Stimulated activated CD8-positive, alpha-beta memory T cell treated with anti-CD3 and anti-CD28 coated beads, Interleukin-2, amount 100 ng/mL, for 1 hour (primary cell): ENCODE measurements at places on chromosomes 2 and 18.

GRCh38 chr2:195620501-195620900 is 36.5 kb upstream of the SLC39A10 start:
- no peak for DNase-seq

GRCh38 chr2:157264099-157264498 is 6.6 kb downstream of the GALNT5 start:
- no peak for DNase-seq

GRCh38 chr2:171320731-171321130 is 113.1 kb downstream of the METTL8 start:
- DNase-seq: no peak

DNA sequence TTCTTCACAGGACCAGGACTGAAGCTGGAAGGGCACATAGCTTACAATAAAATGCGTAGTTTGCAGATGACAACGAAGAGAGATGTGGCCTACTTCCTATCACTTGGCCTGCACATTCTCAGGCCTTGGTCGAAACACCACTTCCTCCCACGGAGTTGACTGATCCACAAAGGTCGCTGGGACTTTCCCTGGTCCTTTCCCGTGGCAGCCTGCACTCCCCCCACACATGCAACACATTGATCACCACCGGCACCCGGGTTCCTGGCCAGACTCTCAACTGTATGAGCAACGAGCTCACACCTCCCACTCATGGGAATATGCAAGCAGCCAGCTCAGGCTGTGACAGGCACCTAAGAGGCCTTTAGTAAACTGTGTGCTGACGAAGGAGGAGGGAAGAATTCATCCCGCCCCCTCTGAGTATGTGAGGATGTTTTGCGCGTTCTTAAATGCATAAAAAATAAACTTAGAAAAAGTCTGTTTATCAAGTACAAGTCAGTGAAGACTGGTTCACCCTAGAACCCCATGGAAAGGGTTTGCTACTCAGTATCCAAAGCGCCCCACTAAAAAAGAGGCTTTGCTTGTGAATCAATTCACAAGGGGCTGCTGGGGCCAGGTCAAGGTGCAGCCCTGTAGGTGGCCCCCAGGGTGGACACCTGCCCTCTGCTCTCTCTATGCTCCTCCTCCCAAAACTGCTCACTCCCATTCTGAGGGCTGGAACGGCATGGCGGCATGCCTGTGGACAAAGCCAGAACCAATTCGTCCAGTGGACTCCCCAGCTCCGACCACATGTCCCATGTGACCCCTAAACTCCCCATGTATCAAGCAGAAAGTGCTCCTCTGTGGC is 154.3 kb downstream of the EIPR1 start:
- DNase-seq: no peak

DNA sequence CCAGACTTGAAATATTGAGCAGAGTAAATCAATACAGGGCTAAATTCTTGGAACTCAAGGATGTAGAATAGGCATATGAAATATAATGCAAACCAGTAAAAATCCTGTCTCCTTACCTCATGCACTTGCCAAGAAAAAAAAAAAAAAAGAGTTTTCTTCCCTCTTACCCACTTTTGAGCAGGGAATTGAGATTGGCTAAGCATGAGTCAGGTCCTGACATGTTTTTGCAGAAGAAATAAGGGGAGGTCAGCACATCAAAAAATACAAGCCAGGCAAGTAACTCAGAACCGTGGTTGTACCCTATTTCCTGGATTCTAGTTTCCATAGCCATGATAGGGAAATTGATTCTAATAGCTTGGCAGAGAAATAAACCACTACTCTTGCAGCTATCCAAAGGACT is 1526.7 kb downstream of the LRP1B start:
- DNase-seq: no peak

DNA sequence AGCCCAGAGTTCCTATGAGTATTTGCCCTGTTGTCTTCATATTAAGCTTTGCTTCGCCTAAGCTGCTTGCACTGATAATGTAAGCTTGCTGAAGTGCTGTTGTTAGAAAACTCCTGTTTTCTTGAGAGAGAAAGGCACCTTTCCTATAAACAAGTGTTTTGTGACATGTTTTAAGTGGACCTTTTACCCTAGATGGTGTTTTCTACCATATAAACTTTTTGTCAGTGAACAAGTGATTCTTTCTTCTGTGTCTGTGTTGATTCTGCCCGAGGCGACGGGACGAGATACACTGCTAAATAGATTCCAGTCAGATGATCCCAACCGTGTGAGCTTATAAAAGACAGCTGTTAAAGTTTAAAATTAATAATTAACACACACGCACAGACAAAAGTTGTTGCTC is 24.1 kb downstream of the CABLES1 start:
- no peak for DNase-seq

DNA sequence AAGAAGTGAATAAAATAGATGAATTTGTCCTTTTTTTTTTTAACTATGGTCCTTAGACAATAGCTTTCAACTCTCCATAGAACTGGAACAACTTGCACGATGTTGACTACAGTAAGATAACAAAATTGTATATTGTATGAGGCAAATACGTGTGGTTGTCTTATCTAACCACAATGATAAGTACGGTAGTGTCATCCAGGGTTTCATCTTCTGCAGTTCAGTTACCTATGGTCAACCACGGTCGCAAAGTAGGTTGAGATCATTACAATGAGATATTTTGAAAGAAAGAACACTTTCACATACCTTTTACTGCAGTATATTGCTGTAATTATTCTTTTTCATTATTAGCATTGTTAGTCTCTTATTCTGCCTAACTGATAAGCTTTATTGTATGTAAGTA is 295.2 kb downstream of the PARD3B start:
- DNase-seq: no peak

DNA sequence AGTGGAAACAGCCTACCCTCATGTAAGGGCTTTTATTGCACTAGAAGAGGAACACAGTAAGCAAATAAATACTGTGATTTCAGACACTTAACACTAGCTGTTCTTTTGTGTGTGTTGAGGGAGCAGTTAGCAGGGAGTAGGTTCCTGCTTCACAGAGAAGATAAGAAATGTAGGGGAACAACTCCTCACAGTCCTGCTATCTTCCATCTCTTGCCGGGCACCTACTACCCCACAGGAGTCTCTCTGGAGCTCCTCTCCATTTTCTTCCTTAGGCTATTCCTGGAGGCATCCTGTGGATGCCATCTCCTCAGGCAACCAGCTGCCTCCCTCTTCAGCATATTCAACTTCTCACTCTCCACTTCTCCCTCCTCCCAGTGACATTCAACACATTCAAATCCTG is 145.0 kb downstream of the SRBD1 start:
- DNase-seq: no peak

GRCh38 chr2:10276481-10277292 is 26.0 kb upstream of the HPCAL1 start:
- DNase-seq: no peak

DNA sequence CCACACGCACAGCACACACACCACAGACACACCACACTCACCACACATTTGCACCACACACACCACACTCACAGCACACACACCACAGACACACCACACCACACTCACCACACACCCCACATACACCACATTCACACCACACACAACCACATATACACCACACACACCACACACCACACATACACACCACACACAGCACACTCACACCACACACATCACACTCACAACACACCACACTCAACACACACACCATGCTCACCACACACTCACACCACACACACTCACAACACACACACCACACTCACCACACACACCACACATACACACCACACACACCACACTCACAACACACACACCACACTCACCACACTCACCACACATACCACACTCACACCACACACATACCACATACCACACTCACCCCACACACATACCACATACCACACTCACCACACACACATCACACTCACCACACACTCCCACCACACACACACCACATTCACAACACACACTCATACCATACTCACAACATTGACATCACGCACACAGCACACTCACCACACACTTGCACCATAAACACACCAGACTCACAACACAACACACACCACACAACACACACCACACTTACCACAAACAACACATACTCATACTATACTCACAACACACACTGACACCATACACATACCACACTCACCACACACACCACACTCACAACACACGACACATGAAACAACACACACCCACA is 60.0 kb downstream of the SDC1 start:
- DNase-seq: no peak

DNA sequence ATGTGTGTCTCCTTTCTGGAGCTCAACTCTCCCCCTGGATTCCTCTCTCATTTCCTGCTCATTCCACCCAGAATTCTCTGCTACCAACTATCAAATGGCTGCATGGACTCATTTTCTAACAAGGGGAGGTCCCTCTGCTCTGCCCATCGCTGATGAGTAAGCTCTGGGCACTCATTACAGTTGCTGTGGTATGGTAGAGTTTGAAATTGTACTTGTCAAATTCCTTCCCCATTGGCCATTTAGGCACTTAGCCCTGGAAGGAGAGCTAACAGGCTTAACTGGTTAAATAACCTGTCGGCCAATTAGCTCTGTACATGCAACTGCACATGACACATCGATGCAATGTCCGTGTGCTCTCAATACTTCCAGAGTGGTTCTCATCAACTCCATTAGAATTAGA is 20.4 kb downstream of the COL6A3 start:
- no peak for DNase-seq

DNA sequence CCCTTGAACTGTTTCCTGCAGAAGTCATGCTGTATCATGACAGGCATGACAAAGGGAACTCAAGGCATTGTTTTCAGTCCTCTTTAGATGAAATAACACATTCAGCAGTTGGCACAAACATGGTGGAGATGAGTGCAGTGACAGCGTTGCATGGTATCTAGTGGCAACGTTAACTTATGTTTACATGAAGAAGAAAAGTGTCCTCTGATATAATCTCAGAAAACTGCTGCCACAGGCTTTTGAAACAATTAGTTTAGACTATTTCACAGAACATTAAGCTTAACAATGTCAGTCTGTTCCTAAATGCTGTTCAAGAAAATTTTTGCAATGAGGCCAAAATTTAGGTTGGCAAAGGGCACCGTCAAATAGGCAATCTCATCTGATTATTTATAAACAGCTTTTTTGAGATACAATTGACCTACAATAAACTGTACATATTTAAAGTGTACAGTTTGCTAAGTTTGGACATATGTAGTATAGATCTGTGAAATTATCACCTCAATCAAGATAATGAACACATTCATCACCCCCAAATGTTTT is 64.7 kb downstream of the LYPD6B start:
- DNase-seq: no peak

GRCh38 chr2:195649629-195650190 is 7.3 kb upstream of the SLC39A10 start:
- DNase-seq: no peak

DNA sequence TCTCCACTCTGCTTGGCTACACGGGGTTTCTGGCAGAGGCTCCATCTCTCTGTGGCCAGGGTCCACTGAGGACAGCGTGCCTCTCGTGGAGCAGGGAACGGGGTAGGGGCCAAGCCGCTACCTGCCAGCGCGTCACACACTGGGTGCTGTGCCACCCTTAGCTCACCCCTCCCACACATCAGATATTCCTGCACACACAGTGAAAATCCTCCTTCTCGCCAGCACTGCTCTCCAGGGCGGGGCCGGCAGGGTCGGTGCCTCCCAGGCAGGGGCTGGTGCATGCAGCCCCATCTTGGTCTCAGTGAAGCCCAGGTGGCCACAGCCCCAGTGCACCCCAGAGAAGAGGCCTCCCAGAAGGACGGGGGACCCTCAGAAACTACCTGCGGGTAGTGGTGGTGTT is 124.6 kb downstream of the MBP start:
- DNase-seq: no peak

GRCh38 chr18:74734013-74734444 is 136.4 kb downstream of the ZNF407 start:
- no peak for DNase-seq

DNA sequence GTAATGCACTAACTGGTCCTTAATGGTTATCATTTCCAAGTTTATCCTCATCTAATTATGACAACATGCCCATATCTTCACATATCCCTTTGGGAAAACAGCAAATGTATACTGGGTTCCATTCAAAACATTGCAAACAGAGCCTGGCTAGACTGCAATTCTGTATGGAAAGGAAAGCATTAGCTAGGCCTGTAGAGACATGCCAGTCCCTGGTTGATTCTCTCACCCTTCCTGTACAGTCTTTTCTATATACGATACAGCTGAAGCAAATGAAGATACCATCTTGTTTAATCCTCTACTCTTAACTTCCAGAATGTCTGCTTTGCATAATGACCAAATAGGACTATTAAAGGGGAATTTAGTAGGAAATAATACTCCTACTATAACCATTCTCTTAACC is 294.4 kb upstream of the MC4R start:
- no peak for DNase-seq

GRCh38 chr2:143284087-143284675 is 155.0 kb downstream of the ARHGAP15 start:
- no peak for DNase-seq

GRCh38 chr2:138276339-138276738 is 225.2 kb upstream of the SPOPL start:
- DNase-seq: no peak

DNA sequence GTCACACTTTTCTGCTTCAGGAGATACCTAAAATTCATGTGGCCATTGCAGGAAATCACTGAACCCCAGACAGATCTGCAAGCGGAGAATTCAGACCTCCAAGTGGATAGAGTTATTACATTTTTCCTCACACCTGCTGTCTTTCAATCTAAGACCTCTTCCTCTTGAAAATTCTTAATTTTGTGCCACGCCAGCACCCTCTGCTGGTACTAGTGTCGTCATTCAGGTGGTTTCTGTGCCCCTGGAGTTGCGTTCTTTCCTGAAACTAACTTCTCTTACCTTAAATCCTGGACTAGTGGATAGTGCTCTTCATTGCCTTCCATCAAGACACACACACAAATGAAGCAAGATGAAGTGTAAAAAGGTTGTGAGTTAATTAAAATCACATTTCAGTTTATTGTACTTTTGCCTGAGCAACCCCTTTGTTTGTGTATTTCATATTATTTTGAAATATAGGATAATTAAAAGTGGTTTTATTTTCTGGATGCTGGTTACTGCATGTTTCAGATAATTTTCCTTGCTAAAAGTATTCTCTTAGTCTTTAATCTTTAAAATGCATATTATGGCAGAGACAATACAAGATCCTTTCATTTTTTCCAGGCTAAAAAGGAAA is 1.6 kb upstream of the DNER start:
- no peak for DNase-seq
